ENCODE measurements at places on chromosomes 3 and 15.
A peak's percentile ranks its signal among the peaks of the same experiment; 100 is the strongest.

- no peak for DNase-seq
These were observed 45.7 kb downstream of the TMEM44 start for GRCh38 chr3:194587438-194587931.

DNA sequence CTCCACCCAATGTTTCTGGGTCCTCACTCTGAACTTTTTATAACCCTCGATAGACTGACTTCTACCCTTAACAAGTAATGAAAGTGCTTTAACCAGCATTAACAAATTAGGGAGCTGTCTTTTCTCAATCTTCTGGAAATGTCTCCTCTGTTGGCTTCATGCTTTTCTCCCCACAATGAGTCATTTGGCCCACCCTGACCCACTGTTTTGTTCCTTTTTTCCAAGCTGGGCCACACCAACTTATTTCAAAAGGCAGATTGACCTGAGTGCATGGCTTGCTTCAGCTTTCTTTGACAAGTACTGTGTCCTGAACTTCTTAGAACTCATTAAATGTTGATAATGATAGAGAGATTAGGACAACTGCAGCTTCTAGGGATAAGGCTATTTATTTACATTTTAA, 199.6 kb upstream of the SEMA6D start:
- DNase-seq, result no peak

- no peak for DNase-seq
These were observed 809 bp downstream of the NDUFAF3 start for GRCh38 chr3:49022688-49023171.

- no peak for DNase-seq
These were observed 5.8 kb upstream of the PSTPIP1 start for GRCh38 chr15:76988867-76989780.

GRCh38 chr15:92077353-92078085, 224.0 kb downstream of the SLCO3A1 start:
- peak; percentile 64 for DNase-seq

GRCh38 chr3:132253262-132253878, 63.8 kb upstream of the ACP3 start:
- no peak for DNase-seq

DNA sequence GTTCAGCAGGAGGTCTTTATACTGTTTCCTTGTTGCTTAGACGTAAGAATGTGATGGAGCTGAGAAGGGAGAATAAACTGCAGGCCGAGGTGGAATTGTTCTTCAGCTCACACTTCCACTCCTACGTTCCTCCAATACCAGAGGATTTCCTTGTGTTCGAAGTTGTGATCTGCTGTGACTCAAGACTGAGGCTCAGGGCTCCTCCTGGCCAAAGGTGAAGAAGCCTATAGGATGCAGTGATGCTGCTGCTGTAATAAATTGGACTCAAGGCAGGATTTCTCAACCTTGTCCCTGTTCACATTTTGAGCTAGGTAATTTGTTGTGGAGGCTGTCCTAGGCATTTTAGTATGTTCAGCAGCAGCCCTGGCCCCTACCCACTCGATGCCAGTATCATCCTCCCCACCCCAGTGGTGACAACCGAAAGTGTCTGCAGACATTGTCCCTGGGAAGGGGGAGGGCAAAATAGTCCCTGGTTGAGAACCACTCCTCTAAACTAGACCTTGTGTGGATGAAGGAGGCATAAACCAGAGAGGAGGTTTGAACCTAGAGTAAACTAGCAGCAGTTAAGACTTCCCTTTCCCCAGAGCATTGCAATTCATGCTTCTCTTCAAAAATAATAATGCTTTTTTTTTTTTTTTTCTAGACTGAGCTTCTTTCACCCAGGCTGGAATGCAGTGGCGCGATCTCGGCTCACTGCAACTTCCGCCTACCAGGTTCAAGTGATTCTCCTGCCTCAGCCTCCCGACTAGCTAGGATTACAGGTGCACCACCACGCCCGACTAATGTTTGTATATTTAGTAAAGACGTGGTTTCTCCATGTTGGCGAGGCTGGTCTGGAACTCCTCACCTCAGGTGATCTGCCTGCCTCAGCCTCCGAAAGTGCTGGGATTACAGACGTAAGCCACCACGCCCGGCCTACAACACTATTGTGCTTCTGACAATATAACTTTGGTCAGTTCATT, 11.1 kb downstream of the RAP2B start:
- no peak for DNase-seq

DNA sequence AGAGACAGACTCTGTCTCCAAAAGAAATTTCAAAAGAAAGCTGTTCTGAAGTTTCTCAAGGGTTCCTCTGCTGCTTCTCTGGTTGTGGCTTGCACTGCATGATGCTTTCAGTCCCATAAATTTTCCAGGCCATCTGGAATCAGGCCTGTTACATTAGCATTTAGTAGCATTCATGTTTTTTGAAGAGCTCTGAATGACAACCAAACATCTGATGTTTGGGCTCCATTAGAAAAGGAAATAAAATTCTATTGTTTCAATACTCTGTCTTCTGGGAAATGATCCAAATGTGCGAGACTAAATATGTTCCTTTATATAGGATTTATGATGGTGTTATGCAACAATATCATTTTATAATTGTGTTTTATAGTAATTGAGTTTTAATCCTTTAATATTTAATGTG, 455.8 kb downstream of the GABRG3 start:
- no peak for DNase-seq

- no peak for DNase-seq
These were observed 594 bp upstream of the ICE2 start for GRCh38 chr15:60479361-60480110.

DNA sequence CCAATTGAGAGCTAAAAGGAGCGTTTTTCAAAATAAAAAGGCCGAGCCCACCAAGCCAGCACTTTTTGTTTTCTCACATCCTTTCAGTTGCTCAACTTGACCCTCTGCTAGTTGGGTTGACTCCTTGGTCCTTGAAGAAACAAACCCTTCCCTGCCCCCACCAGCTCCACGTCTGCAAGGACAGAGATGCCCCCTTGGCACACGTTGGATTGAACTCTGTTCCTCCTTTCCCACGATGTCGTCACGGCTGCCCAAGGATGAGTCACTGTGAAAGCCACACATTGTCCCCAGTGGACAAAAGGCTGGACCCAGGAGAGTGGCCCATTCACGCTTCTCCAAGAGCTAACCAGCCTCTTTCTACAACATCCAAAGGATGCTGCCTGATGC, 43.0 kb upstream of the SPATA12 start:
- DNase-seq, result no peak

- DNase-seq, result no peak
These were observed 106.1 kb upstream of the TNFAIP8L3 start for GRCh38 chr15:51200792-51201191.

- DNase-seq, result no peak
These were observed 5.6 kb upstream of the BRPF1 start for GRCh38 chr3:9725775-9726515.

- DNase-seq, result no peak
These were observed 9.5 kb downstream of the LIMD1 start for GRCh38 chr3:45604066-45604465.

DNA sequence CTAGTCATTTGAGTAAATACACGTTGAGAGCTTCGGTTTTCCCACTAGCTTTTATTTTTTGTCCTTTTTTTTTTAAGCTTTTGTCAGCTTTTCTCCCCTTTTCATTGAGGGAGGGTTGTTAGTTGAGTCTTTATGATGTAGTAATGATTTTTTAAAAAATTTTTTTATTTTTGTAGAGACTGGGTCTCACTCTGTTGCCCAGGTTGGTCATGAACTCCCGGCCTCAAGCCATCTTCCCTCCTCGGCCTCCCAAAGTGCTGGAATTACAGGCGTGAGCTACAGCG, 688 bp downstream of the ZSCAN2 start:
- DNase-seq, result no peak

- peak; percentile 89 for DNase-seq
These were observed at the start of gene RBM6 for GRCh38 chr3:49939858-49940666. TSS of gene RBM6 (plus strand) at chr3:49940150. CDS start at chr3:49962642, 22,492 bp downstream.

DNA sequence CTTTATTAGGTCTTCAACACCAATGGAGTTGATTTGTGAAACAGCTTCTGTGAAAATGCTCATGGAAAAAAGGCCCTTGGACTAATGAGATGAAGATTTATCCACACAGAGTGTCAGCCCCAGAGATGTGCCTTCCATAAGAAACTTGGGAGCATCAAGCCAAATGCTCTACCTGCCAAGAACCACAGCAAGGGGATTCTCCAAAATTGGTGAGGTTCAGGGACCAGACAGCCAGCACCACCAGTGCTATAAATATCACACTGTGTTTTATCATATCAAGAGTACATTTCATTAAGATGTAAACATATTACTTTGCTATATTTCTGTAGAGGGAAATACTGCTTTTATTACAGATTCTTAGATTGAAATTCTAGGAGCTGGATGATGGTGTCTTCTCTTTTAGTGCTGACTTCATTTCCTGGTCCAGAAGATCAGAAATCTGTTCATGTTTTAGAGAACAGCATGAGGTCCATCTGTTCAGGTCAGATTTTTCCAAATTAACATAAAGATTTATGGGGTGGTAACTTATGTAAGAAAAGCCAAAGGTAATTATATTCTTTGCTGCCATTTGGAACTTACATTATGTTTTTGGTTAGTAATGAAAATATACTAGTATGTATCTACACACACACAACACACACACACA, 17.7 kb downstream of the SLC35G2 start:
- DNase-seq, result no peak

DNA sequence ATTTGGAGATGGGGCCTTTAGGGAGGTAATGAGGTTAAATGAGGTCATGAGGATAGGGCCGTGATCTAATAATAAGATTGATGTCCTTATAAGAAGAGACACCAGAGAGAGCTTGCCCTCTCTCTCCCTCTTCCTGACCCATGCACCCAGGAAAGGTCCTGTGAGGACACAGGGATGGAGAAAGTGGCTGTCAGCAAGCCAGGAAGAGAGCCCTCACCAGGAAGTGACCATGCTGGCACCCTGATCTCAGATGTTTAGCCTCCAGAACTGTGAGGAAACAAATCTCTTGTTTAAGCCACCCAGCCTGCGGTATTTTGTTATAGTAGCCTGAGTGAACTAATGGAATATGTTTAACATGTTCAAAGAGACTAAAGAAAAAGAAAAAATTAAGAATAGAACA, 15.3 kb upstream of the GNB5 start:
- no peak for DNase-seq

DNA sequence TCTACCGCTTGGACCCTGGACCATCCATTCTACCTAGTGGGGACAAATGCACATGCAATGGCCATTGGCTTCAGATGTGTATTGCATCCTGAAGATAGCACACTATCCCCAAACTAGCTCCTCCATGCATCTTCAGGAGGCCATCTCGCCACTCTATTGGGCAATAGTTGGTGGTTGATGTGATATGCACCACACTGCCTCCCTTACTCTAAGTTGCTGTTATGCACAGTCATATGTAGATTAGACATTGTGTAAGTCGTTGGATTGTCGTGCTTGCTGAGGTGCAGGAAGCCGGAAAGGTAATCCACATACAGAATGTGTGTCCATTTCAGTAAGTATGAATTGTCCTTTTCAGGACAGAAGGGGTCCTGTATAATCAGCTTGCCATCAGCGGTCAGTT, 26.7 kb upstream of the PLA2G4D start:
- no peak for DNase-seq

DNA sequence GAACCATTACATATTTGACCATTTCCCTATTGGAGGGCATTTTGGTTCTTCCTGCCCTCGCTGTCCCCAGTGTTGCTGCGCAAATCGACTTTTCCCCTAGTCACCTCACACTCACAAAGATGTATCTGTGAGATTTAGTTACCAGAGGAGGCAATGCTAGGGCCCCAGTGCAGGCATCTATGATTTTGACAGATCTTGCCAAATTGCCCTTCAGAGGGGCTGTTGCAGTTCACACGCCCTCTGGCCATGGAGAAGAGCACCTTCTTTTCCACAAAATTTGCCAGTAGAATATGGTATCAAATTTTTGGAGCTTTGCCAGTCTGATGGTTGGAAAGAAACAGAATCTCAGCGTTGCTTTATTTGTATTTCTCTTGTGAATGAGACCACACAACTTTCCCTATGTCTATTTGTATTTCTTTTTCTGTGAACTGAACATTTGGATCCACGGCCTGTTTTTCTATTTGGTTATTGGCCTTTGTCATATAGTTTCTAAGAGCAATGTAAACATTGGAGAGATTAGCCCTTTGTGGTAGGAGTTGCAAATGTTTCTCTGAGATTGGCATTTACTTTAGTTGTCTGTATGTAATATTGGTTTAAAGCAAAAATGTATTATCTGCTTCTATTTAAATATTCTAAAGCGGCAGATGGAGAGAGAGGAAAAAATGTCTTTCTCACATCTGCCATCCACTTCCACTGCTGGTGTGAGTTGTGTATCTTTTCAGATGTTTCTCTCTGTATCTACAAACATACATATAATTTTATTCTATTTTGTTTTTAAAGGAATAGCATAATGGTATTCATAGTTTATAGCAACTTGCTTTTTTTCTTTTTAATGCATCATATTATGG, 66.1 kb downstream of the DNASE1L3 start:
- DNase-seq, result no peak

GRCh38 chr3:13561967-13562366, 13.0 kb downstream of the FBLN2 start:
- DNase-seq, result no peak

DNA sequence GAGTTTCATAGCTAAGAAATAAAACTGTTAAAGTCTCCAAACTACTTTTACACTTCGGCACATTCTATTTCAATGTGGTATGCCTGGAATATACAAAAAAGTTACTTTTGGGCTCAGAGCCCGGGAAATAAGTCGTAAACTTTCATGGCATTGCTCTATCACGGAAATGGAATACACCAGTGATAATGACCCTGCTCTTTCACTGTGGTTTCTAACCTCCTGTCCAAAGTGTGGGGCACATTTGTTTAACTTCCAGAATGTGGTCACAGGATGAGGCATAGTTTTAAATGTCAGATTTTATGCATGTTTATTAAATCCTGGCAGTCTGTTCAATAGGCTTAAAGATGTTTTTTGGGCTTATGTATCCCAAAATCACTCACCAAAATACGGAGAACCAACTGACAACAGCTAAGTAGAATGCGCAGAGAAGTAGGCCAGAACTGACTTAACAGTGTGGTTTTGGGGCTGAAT, 5.1 kb downstream of the CXCR6 start:
- DNase-seq, result no peak

DNA sequence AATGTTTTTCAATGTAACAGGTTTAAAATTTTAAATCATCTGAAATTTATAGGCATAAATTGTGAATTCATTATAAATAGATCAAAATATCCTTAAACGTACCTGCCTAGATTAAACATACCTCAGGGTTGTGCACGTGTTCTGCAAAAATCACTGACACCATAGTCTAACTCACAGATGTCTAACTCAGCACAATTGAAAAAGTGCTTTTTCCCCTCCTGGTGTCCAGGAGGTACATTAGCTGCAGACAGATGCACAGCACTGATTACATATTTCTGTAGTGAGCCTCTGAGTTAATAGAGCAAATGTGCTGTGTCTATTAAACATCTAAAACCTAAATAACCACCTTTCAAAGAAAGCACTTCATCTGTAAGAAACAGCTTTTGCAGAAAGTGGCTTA, 10.7 kb downstream of the UQCC5 start:
- DNase-seq, result no peak

Measured in T-helper 2 cell (primary cell).